ENCODE measurements at places on chromosomes 6 and 20. TPM values are rescaled to one million over a fixed set of nuclear protein-coding genes. Genes with fewer than 3 reads are reported as not detected.
A peak's percentile ranks its signal among the peaks of the same experiment; 100 is the strongest.

Gene RRAGD
- 38.8 TPM for polyA plus RNA-seq

Gene ARHGAP18
- 0.63 TPM for polyA plus RNA-seq

Gene APCDD1L
- 1.4 TPM for polyA plus RNA-seq

Gene HDGFL1
- not detected for polyA plus RNA-seq

Gene CRIP3
- 24.0 TPM for polyA plus RNA-seq

Gene TNF
- not detected for polyA plus RNA-seq

Gene HLA-DOA
- 1.4 TPM for polyA plus RNA-seq

Gene SOBP
- polyA plus RNA-seq = 27.2 TPM

Gene SEMG2
- not detected for polyA plus RNA-seq

Gene YWHAB
- polyA plus RNA-seq = 307 TPM

Gene ADTRP
- polyA plus RNA-seq = 0.37 TPM

Gene CLPSL1
- polyA plus RNA-seq = not detected

DNA sequence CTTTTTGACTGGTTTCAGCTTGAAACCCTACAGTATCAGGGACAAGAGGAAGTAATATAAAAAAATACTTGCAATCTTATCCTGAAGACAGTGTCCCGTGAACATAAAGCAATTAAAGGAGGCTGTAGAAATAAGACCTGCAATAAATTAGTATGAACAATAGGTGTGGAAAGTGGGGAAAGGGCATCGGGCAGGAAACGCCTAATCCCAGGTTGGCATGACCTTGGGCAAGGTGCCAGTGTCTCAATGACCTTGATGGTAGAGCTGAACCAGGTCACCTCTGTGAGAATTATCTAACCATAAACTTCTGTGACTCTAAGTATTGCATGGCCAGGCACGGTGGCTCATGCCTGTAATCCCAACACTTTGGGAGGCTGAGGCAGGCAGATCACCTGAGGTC, 115.2 kb downstream of the LY86 start:
- no peak for DNase-seq

- peak; percentile 43 for DNase-seq
Measured at GRCh38 chr6:129073691-129074395, 190.9 kb downstream of the LAMA2 start.

GRCh38 chr6:154512201-154512600, 1.7 kb upstream of the CNKSR3 start:
- no peak for DNase-seq

DNA sequence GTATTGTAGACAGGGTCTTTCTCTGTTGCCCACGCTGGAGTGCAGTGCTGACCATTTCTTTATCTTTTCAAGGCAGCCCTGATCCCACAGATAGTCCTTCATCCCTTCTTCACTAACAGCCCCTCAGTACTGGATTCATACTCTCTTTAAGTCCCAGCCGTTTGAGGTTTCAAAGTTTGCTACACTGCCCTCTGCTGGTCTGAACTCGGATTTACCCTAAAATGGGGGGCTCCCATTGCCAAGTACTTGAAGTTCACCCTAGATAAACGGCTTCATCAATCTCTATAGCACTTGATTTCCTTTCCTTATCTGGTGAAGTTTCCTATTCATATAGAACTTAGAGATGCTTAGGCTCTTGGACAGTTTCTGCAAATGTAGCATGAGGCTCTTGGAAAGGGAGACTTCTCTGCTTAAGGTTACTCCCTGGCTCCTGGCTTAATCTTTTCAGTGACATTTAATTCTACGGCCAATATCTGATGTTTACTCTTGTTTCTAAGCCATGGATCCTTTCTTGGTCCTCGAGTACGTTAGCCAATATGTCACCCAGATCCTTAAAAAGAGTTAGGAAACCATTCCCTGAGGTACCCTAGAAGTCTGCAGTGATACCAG, 21.4 kb upstream of the PREP start:
- DNase-seq = peak; percentile 36

DNA sequence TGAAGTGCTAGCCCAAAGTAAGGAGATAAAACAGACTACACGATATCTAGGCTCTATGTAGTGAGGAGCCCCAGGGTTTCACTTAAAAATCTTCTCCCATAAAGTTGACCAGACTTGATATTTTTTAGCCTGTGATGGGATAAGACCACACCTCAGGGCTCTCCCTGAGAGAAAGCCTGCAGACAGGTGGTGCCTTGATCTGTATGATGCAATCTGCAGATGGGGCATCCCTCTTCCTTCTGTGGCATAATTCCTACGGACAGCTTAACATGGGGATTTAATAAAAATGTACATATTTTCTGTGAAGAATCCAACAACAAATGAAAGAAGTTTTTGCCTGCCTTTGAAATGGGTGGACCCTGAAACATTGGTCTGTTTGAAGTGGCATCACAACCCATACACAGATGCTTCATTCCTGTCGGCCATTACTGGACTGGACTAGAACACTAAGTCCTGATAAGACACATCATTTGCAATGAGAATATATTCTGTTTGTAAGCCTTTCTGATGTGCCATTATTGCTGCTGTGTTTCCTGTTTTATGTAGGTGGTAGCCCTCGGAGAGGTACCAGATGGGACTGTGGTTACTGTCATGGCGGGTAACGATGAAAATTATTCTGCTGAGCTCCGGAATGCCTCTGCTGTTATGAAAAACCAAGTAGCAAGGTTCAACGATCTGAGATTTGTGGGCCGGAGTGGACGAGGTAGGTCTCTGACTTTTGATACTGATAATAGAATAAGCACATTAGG, 53.8 kb upstream of the SUPT3H start:
- no peak for DNase-seq

GRCh38 chr6:163667372-163668060, 253.0 kb downstream of the QKI start:
- peak; percentile 88 for DNase-seq

DNA sequence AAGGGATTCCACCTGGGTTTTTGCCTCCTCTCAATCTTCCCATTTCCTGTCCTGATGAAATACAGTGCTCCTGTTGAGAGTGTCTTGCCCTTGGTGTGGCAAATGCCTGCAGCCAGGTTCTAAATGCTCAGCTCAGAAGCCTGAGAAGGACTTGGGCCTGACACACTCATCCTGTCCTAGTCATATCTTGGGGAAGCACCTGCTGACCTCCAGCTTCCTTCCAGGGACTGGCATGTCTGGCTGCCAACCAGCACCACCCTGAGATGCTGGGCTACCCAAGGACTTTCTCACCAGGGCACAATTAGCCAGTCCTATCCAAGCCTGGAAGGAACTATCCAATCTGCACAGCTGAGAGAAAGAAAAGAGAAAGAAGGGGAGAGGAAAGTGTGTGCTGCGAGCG, 43.4 kb downstream of the LRFN2 start:
- DNase-seq = no peak

DNA sequence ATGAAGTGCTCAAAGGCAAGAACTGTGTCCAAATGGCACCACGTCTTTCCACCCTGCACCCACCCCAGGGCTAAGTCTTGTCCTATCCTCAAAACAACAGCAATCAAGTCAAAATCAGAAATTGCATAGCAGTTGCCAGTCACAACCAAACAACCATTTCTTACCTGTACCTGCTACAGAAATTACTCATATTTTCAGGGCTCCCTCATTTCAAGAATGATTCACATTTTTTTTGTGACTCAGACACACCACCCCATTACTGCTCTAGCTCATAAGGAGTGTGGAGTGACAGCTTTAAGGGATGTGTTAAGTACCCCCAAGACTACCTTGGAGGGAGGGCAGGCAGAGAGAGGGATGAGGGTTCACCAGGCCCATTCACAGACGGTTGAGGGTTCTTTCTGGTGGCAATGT, 111.7 kb downstream of the TRERF1 start:
- DNase-seq = no peak

- DNase-seq = no peak
Measured at GRCh38 chr20:53826597-53827291, 233.1 kb upstream of the ZNF217 start.

DNA sequence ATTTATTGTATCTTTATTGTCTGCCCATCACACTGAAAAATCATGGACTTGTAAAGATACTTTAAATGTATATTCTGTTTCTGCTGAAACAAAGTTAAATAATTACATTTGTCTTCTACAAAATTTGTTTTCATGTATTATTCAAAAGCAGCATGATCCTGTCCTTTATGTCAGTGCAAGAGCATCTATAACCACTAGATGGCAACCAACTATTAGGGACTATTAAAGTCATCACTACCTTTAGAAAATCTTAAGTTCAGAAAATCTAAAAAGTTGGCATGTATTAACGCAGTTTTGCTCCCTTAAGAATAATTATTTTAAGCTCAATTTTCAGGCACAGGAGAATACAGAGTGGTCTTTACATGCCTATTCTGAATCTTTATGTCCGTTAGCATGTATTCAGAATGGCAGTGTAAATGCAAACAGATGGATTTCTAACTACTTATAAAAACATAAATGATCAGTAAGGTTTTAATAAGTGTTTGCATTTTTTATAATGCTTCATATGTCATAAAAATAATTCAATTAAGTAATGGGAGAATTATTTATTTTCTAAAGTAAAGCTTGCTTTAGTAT, 17.8 kb downstream of the TMEM30A start:
- DNase-seq = peak; percentile 58

- no peak for DNase-seq
Measured at GRCh38 chr6:63444768-63445167, 125.0 kb upstream of the LGSN start.

DNA sequence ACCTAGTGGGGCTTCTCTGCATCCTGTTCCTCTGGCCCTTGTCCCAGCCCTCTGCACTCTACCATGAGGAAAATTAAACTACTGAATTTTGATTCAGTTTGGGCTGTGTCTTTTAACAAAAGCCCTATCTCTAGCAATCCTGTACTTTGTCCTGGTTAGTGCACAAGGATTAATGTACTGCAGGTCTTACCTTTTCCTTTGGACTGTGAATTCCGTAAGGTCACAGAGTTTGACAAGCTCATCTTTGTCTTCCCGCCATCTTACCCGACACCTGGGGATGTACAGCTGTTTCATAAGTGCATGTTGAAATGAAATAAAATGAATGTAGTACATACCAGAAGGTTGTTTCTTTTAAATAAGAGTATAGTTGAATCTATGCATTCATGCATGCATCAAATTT, 41.5 kb upstream of the MYLIP start:
- no peak for DNase-seq

DNA sequence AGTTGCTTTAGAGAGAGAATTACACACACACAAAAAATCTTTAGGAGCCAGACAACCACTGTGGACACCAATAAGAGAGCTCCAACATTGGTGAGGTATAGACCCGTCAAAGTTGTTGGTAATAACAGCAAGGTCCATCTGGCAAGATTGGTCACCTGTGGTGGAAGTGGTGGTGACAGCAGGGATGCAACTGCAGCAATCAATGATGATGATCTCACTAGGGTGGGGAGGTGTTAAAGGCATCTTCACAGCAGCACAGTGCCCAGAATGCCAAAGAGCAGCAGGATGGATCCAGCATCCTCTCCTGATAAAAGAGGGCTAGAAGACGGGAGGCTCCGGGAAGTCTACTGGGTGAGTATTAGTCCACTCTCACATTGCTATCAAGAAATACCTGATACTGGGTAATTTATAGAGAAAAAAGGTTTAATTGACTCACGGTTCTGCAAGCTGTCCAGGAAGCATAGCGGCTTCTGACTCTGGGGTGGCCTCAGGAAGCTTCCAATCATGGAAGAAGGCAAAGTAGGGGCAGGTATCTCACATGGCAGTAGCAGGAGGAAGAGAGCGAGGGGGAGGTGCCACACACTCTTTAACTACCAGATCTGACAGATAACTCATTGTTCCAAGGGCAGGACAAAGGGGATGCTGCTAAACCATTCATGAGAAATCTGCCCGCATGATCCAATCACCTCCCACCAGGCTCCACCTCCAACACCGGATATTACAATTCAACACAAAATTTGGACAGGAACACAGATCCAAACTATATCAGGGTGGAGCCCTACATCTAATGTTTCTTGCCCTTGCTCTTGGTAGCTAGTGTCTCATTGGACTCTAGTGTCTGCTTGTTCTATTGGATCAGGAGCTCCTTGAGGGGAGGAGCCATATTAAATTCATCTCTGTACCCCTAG, 48.9 kb downstream of the KLHL31 start:
- no peak for DNase-seq

DNA sequence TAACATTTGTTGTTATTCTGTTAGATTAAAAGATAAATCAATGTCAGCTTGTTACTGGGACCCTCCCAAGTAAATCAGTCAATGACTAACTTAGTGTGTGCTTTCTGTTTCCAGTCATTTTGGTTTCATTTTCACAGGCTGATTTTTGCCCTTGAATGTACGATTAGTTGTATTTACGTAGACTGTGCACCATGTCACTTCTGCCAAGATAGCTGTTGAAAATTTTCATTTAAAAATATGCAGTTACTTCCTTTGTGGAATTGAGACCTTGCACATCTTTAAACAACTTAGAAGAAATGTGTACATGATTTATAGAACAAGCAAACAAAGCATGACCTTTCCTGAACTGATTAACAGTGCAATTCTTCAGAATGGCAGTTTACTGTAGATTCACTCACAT, 944.8 kb upstream of the CITED2 start:
- DNase-seq = peak; percentile 2

- DNase-seq = no peak
Measured at GRCh38 chr6:92024110-92024509, 1395.2 kb downstream of the EPHA7 start.

DNA sequence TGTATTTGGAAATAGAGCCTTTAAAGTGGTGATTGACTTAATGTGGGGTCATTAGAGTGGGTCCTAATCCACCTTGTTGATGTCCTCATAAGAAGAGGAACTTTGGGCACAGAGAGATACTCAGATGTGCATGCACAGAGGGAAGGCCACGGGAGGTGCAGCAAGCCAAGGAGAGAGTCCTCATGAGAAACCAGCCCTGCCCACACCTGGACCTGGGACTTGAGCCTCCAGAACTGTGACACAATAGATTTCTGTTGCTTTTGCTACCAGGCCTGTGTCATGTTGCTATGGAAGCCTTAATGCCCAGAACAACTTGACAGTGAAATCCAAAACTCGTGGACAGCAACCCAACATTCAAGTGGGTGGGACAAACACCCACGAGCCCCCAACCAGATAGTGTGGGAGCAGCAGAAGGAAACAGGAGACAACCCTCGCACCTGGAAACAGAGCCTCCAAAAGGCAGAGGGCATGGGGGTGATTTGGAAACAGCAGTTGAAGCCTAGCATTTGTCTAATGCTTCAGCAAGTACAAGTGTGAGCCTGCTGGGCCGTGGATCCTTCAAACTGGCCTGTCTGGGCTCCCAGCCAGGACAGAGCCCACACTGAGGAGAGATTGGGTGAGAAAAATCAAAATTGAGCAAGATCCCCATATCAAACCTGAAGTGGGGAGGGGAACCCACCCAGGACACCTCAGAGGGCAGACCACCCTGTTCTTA, 201.0 kb upstream of the CST7 start:
- no peak for DNase-seq

- DNase-seq = no peak
Measured at GRCh38 chr6:131117878-131118277, 17.4 kb upstream of the AKAP7 start.

- DNase-seq = peak; percentile 49
Measured at GRCh38 chr6:36386495-36387439, 702 bp downstream of the ETV7 start.

- DNase-seq = no peak
Measured at GRCh38 chr6:32983493-32983848, 15.1 kb downstream of the BRD2 start.

Measured in brain (organoid and tissue), 16 donors.